ENCODE measurements at places on chromosomes 2 and 18.

- DNase-seq: no peak
Observed at GRCh38 chr2:145829931-145830330, 1310.0 kb upstream of the ZEB2 start.

- DNase-seq: no peak
Observed at GRCh38 chr2:222862106-222862908, 1.5 kb downstream of the ACSL3 start.

DNA sequence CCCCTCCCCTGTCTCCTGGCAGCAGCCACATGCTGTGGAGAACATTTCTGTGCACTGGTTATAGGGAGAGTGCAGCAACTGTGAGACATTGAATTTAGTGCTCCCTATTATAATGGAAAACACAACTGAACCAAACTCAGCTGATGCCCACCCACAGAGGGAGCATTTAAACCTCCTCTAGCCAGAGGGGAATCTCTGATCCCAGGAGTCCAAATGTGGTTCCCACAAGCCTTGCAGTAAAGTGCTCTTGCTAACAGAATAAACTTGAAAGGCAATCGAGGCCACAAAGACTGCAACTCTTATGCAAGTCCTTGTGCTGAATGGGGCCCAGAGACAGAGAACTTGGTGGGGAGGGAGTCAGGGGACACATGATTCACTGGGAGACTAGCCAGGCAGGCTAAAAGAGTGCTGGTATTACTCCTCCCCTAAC is 638.8 kb upstream of the VRK2 start:
- DNase-seq: no peak

DNA sequence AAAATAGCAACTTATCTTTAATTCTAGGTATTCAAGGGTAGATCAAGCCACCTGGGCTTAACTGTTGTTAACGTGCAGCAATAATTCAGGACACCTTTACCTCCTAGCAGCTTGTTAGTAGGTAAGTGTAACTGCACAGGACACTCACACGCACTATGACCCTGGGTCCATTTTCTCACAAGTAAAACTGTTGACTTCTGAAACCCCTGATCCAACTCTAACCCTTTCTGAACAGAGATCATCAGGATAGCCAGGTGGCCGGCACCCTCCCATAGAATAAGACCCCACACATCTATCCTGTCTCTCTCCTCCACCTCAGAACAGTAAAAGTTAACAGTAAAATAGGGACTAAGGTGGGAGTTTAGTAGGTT is 610 bp downstream of the SPC25 start:
- no peak for DNase-seq

- no peak for DNase-seq
Observed at GRCh38 chr2:69053416-69053965, 40.5 kb downstream of the ANTXR1 start.

DNA sequence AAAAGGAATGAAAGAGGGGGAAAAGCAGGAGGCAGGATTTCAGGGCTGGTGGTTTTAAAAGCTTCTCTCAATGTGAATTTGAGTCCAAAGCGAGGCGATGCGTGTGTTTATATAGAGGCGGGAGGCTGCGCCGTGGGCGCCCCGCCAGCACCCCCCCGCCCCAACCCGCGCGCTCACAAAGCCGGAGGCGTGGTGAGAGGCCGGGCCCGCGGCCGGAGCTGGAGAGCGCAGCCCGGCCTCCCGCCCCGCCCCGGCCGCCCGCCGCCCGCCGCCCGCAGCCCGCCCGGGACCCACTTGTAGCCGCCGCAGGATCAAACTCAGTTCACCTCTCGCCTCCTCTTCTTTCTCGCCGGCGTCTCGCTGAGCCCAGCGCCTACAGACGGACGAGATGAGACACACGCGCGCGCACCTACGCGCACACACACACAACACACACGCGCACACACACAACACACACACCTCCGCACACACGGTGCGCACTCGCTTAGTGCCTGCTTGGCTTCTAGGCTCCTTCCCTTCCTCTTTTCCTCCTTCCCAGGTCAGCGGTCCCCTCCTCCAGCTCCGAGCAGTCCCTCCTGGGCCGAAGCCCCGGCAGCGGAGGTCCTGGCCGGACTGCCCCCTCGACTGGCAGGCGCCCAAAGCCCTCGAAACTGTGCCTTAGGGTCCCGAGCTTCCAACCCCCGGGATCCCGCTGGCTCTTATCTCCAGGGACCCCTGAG is 1.3 kb upstream of the CYP26B1 start:
- no peak for DNase-seq

Measured in lower leg skin (tissue), 4 donors.